ENCODE measurements at places on chromosomes 2 and 18. TPM values are rescaled to one million over a fixed set of nuclear protein-coding genes. Genes with fewer than 3 reads are reported as not detected.
A peak's percentile ranks its signal among the peaks of the same experiment; 100 is the strongest.

- H3K27me3 ChIP-seq = no peaks in the 10 kb centered on the region
- H3K4me3 ChIP-seq = no peak overlapping the region
- H3K4me1 ChIP-seq = peaks cover 9% of the 10 kb centered on the region
- DNase-seq = no peak
- no peak overlapping the region for H3K27ac ChIP-seq
Observed at GRCh38 chr2:119864318-119864717, 104.6 kb downstream of the PTPN4 start.

DNA sequence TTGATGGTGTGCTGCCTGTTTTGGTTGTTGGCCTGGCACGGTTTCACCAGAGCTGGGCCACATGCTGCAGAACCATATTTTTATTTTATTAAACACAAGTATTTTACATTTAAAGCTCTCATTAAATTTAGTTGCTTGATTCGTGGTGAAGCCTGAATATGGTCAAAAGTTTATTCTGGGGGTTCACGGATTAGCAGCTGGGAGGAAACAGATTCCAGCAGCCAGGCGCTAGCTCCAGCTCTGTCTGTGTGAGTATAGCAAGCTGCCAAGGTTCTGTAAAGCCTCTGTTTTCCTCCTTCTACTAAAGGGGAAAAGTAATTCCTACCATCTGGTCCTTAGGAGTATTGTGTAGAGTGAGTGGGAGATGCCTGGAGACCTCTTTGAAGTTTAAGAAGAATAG is 22.5 kb downstream of the GATA6 start:
- no peaks in the 10 kb centered on the region for H3K36me3 ChIP-seq
- DNase-seq = no peak
- H3K4me3 ChIP-seq = no peak overlapping the region

GRCh38 chr2:30769891-30770462 is 37.3 kb downstream of the CAPN13 start:
- H3K4me1 ChIP-seq = no peaks in the 10 kb centered on the region
- no peaks in the 10 kb centered on the region for H3K36me3 ChIP-seq
- H3K4me3 ChIP-seq = no peak overlapping the region
- peaks cover 25% of the 10 kb centered on the region for H3K27me3 ChIP-seq
- DNase-seq = peak; percentile 55
- H3K27ac ChIP-seq = no peak overlapping the region

- no peak overlapping the region for H3K27ac ChIP-seq
- H3K4me1 ChIP-seq = no peaks in the 10 kb centered on the region
- no peaks in the 10 kb centered on the region for H3K36me3 ChIP-seq
- DNase-seq = no peak
- no peaks in the 10 kb centered on the region for H3K27me3 ChIP-seq
Observed at GRCh38 chr2:204491528-204491927, 53.7 kb upstream of the PARD3B start.

DNA sequence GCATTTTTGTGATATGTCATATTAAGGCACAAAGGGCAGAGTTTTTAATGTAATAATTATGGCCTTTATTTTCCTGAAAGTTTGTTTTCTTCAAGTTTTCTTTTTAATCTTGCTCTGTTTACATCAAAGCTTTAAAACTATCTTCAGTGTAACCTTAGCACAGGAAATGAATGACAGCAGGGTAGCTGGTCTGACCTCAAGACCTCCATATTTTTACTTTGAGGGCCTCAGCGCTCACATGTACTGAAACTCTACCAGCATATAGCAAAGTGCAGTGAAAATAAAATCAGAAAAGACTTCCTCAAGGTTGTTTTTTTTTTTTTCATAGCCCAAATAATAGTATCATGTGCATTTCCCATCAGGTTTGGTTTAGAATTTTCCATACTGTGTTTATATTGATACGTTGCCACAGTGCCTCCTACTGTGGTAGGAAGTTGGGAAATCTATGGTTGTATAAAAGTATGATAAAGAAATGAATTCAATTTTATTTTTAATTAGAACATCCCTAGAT is 163.4 kb downstream of the UBE2E3 start:
- H3K4me3 ChIP-seq = no peak overlapping the region
- peaks cover 9% of the 10 kb centered on the region for H3K4me1 ChIP-seq

The IL36G gene
- total RNA-seq = not detected

The NOSTRIN gene
- 6.6 TPM for total RNA-seq

The NYAP2 gene
- total RNA-seq = 0.17 TPM

The AKAIN1 gene
- total RNA-seq = not detected

The EHBP1 gene
- total RNA-seq = 199 TPM

All from esophagus muscularis mucosa (tissue), 4 donors.